ENCODE measurements at places on chromosomes 16 and 17. TPM values are rescaled to one million over a fixed set of nuclear protein-coding genes. Genes with fewer than 3 reads are reported as not detected.

The AANAT gene
- total RNA-seq = not detected

The NLRC3 gene
- under 0.01 TPM for total RNA-seq

The CRHR1 gene
- total RNA-seq = not detected

The TMC7 gene
- 0.85 TPM for total RNA-seq

The ZP2 gene
- total RNA-seq = not detected

The SLC16A5 gene
- 3.3 TPM for total RNA-seq

The RND2 gene
- 0.20 TPM for total RNA-seq

The TCAP gene
- total RNA-seq = 0.53 TPM

The LPO gene
- 0.07 TPM for total RNA-seq

The KRT39 gene
- total RNA-seq = not detected

The DBNDD1 gene
- total RNA-seq = 1.9 TPM

The MYH3 gene
- total RNA-seq = 1.3 TPM

The TBC1D3L gene
- total RNA-seq = 2.7 TPM

The DOC2A gene
- total RNA-seq = 0.33 TPM

The TNS4 gene
- not detected for total RNA-seq

The TMEM107 gene
- 27.2 TPM for total RNA-seq

The TNFRSF13B gene
- not detected for total RNA-seq

The PYDC1 gene
- total RNA-seq = not detected

The ITGAL gene
- total RNA-seq = 0.17 TPM

The TAC4 gene
- total RNA-seq = not detected

The CCL16 gene
- total RNA-seq = not detected

The TOX3 gene
- total RNA-seq = not detected

The PNMT gene
- not detected for total RNA-seq

The CLEC10A gene
- not detected for total RNA-seq

The PLXDC1 gene
- total RNA-seq = 3.5 TPM

The PGP gene
- total RNA-seq = 11.0 TPM

The PYY gene
- not detected for total RNA-seq

The FAM20A gene
- total RNA-seq = 0.17 TPM

The TMEM235 gene
- total RNA-seq = not detected

The KAT2A gene
- total RNA-seq = 9.9 TPM

The SPECC1 gene
- 6.1 TPM for total RNA-seq

The CPHXL2 gene
- not detected for total RNA-seq

The PIGS gene
- total RNA-seq = 163 TPM

The TVP23C gene
- total RNA-seq = 31.9 TPM

The WNT3 gene
- 1.0 TPM for total RNA-seq

The CACNG5 gene
- not detected for total RNA-seq

The NEUROD2 gene
- not detected for total RNA-seq

The MEOX1 gene
- total RNA-seq = 0.07 TPM

The ABI3 gene
- total RNA-seq = 0.20 TPM

The LGALS9B gene
- total RNA-seq = not detected

The MAFG gene
- total RNA-seq = 21.5 TPM

The PRR14 gene
- 8.9 TPM for total RNA-seq

The KIF18B gene
- total RNA-seq = 1.1 TPM

The EPN3 gene
- not detected for total RNA-seq

The ZG16B gene
- 0.13 TPM for total RNA-seq

The ANKRD40CL gene
- not detected for total RNA-seq

The CFAP97D1 gene
- not detected for total RNA-seq

The TNP2 gene
- total RNA-seq = not detected

The MFAP4 gene
- 39.1 TPM for total RNA-seq

The PRR29 gene
- 0.20 TPM for total RNA-seq

The PRR11 gene
- total RNA-seq = 4.5 TPM

The SOX15 gene
- 0.26 TPM for total RNA-seq

The CA4 gene
- not detected for total RNA-seq
